SW 1271 (cell line): ENCODE measurements at places on chromosomes 16 and 17.

- DNase-seq: no peak
These were observed 4.4 kb downstream of the PITPNM3 start for GRCh38 chr17:6551869-6552531.

DNA sequence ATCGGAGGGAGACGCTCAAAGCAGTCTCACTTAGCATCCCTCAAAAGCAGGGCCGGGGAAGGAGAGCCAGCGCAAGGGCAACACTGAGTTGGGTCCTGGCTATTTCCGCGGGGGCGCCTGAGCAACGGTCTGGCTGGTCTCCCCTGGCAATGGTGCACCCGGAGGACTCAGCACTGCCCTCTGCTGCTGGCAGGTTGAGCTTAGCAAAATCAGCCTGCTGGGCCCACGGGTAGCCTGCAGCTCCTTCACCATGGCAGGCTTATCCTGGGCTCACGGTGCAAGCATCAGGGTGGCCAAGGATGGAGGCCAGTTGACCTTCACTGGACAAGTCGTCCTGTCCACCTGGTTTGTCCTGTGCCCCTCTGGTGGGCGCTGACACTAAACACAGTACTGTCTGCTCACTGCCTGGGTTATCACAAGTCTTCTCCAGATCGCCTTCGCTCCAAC, 14.4 kb upstream of the ALDH3A1 start:
- peak; percentile 73 for DNase-seq

GRCh38 chr17:48642059-48642842, 16.1 kb upstream of the HOXB9 start:
- DNase-seq: no peak

GRCh38 chr16:88479793-88480760, 27.0 kb downstream of the ZFPM1 start:
- DNase-seq: no peak

GRCh38 chr16:57773019-57773418, 29.3 kb downstream of the KIFC3 start:
- no peak for DNase-seq

DNA sequence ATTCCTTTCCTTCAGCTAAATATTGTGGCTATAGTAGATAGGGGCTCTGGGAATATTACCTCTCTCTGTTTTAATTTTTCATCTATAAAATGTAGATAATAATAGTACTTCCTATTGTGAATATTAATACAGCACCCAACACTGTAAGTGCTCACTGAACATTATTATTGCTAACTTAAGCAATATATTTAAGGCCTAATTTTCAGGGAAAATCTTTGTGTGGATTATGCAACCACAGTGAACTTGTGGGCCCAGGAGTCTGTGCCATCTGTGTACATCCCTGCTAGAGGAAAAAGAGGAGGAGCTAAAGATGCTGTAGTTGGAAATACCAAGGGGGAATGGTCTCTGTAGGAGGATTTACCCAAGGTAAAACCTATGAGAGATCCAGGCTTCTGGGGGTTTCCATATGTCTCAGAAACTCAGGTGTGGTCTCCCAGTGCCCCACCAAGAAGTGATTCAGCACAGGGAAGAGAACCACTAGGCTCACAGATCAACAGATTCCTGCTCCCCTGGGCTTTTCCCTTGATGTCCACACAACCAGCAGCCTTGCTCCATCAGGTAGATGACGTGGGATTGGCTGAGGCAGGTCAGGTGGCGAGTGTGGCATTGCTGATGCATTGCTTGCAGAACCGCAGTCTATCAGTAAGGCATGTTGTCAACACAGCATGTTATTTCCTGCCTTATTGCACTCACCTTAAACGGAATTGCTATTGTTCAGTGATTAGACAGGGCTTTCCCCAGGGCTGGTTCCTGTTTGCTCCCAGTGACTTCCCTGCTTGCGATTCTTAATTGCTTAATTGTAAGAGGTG, 1.6 kb upstream of the N4BP1 start:
- DNase-seq: no peak

DNA sequence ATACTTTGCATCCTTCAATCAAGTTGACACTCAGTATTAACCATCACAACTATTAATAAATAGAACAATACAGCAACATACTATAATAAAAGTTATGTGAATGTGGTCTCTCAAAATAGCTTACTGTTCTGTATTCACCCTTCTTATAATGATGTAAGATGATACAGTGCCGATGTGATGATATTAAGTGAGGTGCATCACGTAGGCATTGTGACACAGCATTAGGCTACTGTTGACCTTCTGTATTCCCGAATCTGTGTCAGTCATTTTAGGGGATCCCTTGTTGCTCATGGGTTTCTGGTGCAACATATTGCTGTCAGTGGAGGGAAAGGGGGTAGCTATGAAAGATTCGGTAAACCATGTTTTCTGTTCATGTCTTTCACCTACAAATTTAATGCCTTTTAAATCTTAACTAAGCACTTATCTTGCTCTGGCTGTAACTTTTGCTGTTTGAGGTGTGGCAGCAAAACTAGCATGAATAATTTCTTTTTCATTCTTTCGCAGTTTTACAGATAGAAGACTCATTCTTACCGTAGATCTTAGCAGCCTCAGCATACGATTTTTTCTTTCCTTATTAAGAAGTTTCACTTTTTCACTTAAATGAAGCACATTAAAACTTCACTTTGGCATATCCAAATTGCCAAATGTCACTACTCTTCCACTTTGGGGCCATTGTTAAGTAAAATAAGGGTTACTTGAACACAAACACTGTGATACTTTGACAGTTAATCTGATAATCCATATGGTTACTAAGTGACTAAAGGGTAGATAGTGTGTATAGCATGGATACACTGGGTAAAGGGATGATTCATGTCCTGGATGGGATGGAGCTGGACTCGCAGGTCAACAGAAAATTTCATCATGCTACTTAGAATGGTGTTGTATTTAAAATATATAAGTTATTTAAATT, 29.6 kb downstream of the NFAT5 start:
- peak; percentile 43 for DNase-seq

DNA sequence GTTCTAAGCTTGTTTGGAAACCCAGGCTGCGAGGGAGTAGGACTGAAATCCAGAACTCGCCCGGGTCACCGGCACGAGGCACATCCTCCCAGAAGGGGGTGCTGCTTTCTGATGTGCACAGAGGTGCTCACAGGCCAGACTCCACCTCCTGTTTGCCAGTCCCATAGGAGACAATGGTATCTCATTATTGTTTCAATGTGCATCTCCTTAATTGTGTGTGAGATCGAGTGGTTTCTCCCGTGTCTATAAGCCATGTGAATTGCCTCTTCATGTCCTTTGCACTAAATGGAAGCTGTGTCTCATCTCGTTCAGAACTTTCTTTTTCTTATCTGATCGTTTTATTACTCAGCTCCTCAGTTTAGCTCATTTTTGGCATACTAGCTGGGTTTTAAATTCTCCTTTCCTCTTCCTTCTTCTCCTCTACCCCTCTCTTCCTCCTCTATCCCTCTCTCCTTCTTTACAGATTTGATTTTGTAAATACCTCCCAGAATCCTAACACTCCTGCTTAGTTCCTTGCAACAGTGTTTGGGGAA, 32.1 kb upstream of the PRKCB start:
- no peak for DNase-seq

- DNase-seq: no peak
These were observed 61.9 kb upstream of the CCL1 start for GRCh38 chr17:34424814-34425491.

DNA sequence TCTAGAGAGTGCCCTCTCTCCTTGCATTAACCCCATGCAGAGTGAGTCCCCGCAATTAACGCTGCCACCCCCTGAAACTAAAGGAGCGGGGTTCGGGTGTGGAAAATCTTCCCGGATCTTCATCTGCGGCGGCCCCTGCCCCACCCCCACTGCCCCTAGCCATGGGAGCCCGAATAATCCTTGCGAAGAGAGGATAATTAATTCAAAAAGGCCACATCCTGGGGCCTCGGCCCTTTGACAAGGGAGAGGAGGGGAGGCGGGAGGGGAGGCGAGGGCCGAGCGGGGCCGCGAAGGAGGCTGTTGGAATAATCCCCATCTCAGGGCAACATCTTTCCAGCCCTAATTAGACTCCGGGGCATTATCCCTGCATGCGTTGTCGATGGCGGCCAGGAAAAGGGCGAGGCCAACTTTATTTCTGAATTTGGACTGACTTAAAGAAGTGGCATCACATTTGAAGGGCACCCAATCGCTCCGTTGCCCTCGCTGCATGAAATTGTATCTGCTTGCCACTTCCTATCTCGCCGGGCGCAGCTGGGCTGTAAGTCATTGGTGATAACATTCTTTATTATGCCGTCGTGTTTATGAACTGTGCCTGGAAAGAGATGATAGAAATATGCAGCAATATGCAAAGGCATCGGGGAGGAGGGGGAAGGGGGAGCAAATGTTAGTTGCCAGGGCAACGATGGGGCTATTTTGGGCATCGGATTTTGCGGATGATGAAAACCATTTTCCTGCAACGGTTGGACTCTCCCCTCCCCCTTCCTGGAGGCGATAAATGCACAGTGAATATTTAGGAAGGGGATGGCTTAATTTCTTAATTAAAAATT, 387.1 kb upstream of the TNRC6C start:
- no peak for DNase-seq

DNA sequence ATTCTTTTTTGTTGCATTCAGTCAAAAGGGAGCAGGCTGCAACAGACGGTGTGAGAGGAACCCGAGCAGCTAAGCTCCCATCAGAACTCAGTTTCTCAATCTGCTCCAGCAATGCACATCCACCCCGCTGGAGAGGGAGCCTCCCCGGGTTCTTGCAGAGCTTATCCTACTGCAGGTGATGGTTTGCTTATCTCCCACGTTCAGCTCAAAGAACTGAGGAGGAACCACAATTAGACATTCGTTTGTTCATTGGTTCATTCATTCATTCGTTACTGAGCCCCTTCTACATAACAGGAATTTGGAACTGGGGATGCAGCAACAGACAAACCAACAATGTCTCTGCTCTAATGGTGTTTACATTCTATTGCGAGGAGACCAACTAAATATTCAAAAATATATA, 22.2 kb upstream of the ALOX15 start:
- no peak for DNase-seq

DNA sequence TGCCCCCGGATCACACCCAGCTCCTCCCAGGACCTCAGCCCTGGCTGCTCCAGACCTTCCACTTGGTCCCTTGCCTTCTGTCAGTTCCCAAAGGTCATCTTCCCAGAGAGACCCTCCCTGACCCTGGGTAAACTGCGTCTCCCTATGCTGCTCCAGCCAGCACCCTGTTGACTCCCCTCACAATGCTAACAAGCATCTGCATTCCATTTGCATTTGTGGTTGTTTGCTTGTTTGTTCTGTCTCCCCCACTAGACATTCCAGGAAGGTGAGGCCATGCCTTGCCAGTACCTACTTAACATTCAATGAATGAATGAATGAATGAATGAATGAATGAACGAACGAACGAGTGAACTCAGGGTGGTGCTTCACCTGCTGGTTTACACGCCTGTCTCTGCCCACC, 171.2 kb downstream of the WSCD1 start:
- DNase-seq: no peak

GRCh38 chr17:39597372-39598046, 10.2 kb downstream of the NEUROD2 start:
- no peak for DNase-seq

DNA sequence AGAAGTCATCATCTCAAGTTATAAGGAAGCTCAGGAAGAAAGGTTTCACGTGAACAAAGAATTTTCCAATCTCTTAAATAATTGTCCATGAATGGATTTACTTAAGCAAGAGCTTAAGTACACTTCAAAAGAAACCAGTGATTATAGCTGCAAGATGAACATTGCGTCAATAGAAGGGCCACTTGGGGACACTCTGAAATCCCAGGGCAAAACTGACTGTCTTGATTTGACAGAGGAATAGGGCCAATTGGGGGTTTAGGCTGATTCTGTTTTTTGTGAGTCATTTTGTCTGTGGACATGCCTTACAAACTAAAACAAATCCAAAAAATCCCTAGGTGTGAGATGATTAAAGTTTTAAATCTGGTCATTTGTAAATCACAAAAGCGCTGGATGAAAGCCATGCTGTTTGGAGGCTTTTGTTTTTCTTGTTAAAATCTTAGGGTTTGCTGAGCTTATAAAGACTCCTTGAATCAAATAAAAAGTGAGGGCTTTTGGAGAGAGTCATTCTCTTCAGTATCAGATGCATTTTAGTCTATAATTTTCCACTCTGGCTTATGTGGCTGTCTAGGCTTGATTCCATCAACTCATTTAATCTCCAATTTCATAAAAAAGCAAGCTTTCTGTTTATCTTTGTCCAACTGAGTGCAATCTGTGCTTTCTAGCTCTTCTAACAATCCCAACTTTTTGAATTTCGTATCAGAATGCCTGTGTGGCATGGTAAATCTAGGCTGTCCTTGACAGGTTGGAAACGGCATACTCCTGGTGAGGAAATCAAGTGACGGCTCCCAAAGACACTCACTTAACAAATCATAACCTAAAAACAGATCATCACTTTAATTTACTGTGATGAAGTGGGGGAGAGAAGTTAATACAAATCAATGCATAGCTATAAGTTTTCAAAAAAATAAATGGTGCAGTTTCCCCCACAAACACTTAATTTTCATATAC, 98.2 kb upstream of the SOX9 start:
- no peak for DNase-seq

GRCh38 chr16:15907863-15908478, 19.6 kb upstream of the CEP20 start:
- DNase-seq: no peak

DNA sequence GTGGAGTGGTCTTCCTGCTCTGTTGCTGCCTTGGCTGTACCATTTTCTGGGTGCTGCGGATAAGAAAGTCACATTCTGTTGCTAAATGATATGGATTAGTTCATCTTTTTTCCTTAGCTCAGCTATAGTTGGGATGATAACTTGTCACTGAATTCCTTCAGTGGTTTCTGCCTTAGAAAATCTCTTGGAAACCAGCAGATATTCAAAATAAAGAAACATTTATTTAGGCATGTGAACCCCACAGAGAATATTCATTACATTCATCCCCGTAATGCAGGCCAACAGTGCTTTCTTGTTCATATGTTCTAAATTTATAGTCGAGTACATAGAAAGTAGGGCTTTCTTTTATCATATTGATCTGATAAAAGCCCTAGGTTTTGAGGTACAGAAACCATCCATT, 151.3 kb downstream of the CYB561 start:
- no peak for DNase-seq

DNA sequence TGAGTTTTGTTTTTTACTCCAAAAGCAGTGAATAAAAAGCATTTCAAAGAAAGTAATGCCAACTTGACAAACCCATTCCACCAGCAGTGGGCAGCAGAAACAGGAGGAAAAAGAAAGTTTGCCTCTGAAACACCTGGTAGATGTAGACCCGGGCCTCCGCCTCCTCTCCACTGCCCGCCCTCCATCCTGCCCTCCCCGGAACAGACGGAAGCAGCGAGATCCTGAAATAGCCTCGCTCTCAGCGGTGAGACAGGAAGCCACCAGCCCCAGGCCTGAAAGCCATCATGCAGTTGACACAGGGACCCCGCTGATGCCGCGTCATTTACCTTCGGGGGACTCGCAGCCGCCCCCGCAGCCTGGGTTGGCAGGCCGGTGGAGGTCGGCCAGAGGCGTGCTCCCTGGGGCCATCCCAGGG, 67.8 kb downstream of the C16orf78 start:
- no peak for DNase-seq

GRCh38 chr17:31663576-31663975, 195.5 kb downstream of the COPRS start:
- DNase-seq: peak; percentile 21

GRCh38 chr17:1108478-1108764, 71.4 kb downstream of the ABR start:
- DNase-seq: no peak
